Stimulated activated CD4-positive, alpha-beta T cell treated with anti-CD3 and anti-CD28 coated beads, TNF-alpha, amount 100 ng/mL, for 24 hours (primary cell): ENCODE measurements at places on chromosomes 2 and 18.

DNA sequence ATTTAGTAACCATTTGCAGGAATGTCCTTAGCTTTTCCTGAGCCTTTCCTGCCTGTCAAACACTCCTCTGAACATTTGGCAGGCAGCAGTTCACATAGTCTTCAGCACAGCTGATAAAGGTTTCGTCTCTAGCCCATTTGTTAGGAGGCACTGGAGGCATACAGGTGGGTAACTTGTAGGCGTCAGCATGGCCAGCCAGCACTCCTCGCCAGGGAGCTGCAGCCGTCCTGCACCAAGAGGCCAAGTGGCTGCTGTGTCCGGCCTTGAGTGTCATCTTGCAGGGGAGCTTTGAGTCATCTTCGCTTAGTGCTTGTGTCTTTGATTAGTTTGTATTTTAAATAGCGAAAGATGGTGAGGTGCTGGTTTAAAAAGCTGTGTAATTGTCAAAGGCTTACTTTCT is 120.3 kb upstream of the NFATC1 start:
- no peak for DNase-seq

DNA sequence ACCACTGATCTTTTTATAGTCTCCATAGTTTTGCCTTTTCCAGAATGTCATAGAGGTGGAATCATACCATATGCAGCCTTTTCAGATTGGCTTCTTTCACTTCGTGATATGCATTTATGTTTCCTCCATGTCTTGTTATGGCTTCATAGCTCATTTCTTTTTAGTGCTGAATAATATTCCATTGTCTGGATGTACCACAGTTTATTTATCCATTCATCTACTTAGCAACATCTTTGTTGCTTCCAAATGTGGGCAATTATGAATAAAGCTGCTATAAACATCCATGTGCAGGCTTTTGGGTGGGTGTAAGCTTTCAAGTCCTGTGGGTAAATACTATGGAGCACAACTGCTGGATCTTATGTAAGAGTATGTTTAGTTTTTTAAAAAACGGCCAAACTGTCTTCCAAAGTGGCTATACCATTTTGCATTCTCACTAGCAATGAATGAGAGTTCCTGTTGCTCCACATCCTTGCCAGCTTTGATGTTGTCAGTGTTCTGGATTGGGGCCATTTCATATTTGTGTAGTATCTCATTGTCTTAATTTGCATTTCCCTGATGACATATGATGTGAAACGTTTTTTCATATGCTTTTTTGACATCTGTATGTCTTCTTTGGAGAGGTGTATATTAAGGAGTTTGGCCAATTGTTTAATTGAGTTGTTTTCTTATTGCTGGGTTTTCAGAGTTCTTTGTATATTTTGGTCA is 20.6 kb downstream of the STPG4 start:
- no peak for DNase-seq

GRCh38 chr2:228869636-228870264 is 401.3 kb downstream of the PID1 start:
- no peak for DNase-seq

DNA sequence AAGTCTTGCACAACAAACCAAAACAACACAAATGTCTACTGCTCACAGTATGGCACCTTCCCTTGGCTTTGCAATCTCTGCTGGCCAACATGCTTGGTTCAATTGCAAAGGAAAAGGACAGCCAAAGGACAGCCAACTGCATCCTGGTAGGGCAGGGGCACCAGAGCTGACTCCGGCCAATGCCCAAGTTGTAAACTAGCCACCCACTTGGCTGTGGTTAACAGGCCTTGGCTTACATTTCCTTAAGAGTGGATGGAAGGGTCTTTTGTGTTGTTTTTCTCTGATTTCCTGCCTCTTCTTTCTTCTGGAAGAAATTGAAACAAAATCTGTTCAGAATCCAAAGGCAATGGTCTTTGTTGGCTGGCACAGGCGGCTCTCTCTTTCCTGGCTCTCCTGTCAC is 119.1 kb upstream of the TRIB2 start:
- no peak for DNase-seq

- DNase-seq = no peak
These were observed 35.8 kb upstream of the FIGN start for GRCh38 chr2:163771596-163771995.

DNA sequence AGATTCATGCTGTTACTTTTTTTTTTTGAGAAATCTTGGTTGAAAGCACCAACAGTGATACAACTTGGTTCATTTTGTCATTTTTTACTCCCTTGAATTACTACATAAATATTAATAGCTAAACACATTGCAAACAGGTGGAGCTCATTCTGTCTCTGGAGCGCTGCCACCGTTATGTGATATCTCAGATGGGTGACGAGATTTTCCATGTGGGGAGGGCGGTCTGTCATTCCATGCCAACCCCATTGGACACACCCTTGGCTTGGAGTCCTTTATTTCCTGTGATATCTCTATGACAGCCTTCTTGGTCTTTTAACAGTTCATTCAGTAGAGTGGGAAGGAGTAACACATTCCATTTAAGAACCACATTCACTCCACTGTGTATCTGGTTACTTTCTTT is 794.8 kb downstream of the SATB2 start:
- DNase-seq = no peak

DNA sequence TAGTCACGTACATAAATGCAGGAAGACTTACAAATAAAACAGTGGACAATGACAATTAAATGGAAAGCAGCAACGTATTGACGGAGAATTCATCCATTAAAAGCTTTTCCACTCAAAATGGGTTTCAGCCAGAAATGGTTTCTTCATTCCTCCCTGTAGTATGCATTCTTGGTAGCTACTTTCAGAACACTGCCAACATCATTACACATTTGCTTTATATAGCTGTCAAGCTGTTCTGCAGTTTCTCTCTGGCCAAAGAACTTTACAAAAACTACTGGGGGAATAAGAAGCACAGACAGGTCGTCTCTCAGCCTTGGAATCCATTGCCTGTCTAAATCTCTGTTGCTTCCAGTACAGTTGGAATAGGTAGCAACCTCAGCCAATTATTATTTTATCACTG is 84.1 kb upstream of the NCKAP5 start:
- DNase-seq = no peak
